ENCODE measurements at places on chromosomes 5 and 9. TPM values are rescaled to one million over a fixed set of nuclear protein-coding genes. Genes with fewer than 3 reads are reported as not detected.

DNA sequence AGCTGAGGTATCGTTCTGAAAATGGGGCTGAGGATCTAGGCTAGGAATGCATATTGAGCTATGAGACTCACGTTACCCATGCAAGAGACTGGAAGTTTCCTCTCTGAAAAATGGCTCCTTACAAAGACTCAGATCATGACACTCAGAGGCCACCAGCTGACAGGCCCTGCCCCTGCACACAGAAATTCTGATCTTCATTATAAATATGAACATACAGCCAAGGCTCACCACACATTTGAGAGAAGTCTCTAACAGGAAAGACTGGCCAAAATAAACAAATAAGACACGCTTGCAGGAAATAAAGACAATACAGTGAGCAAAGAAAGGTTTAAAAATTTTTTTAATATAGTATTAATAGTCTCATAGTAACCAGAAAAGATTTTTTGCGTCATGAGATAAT lies 365.9 kb downstream of the NFIB start:
- H3K27me3 ChIP-seq: no peaks in the 10 kb centered on the region
- no peak overlapping the region for H3K27ac ChIP-seq
- H3K36me3 ChIP-seq: no peaks in the 10 kb centered on the region
- no peak overlapping the region for H3K4me3 ChIP-seq

- H3K4me1 ChIP-seq: peaks cover 6% of the 10 kb centered on the region
- H3K36me3 ChIP-seq: peaks cover 10% of the 10 kb centered on the region
- no peak overlapping the region for H3K4me3 ChIP-seq
- no peaks in the 10 kb centered on the region for H3K27me3 ChIP-seq
Observed at GRCh38 chr5:1507014-1507375, 16.8 kb downstream of the LPCAT1 start.

- H3K36me3 ChIP-seq: no peaks in the 10 kb centered on the region
- H3K27ac ChIP-seq: no peak overlapping the region
- H3K27me3 ChIP-seq: no peaks in the 10 kb centered on the region
- DNase-seq: no peak
- H3K4me1 ChIP-seq: no peaks in the 10 kb centered on the region
- H3K4me3 ChIP-seq: no peak overlapping the region
Observed at GRCh38 chr9:130498298-130498917, 53.6 kb downstream of the ASS1 start.

- H3K27ac ChIP-seq: no peak overlapping the region
- H3K27me3 ChIP-seq: peaks cover 7% of the 10 kb centered on the region
- H3K36me3 ChIP-seq: no peaks in the 10 kb centered on the region
- no peak overlapping the region for H3K4me3 ChIP-seq
Observed at GRCh38 chr5:58446024-58446423, 13.9 kb downstream of the PLK2 start.

- H3K27ac ChIP-seq: no peak overlapping the region
- no peaks in the 10 kb centered on the region for H3K27me3 ChIP-seq
- DNase-seq: no peak
- H3K4me1 ChIP-seq: no peaks in the 10 kb centered on the region
Observed at GRCh38 chr5:12780536-12780935, 876.3 kb upstream of the CTNND2 start.

GRCh38 chr5:80117446-80117845 lies 82.3 kb downstream of the THBS4 start:
- no peak for DNase-seq
- no peaks in the 10 kb centered on the region for H3K27me3 ChIP-seq
- peaks cover 19% of the 10 kb centered on the region for H3K4me1 ChIP-seq
- H3K36me3 ChIP-seq: peaks cover 51% of the 10 kb centered on the region
- H3K4me3 ChIP-seq: no peak overlapping the region

- H3K27ac ChIP-seq: no peak overlapping the region
- H3K27me3 ChIP-seq: no peaks in the 10 kb centered on the region
- H3K4me1 ChIP-seq: peaks cover 8% of the 10 kb centered on the region
- peaks cover 29% of the 10 kb centered on the region for H3K36me3 ChIP-seq
Observed at GRCh38 chr9:124306098-124306735, 48.5 kb downstream of the NEK6 start.

- DNase-seq: no peak
- H3K36me3 ChIP-seq: no peaks in the 10 kb centered on the region
- H3K27me3 ChIP-seq: no peaks in the 10 kb centered on the region
- no peak overlapping the region for H3K4me3 ChIP-seq
- H3K27ac ChIP-seq: no peak overlapping the region
- no peaks in the 10 kb centered on the region for H3K4me1 ChIP-seq
Observed at GRCh38 chr5:28448791-28449190, 1410.4 kb upstream of the CDH9 start.

GRCh38 chr5:3307982-3308621 lies 287.5 kb upstream of the IRX1 start:
- H3K27ac ChIP-seq: no peak overlapping the region
- H3K36me3 ChIP-seq: no peaks in the 10 kb centered on the region
- DNase-seq: no peak
- H3K4me1 ChIP-seq: no peaks in the 10 kb centered on the region

PCDHA6 gene
- total RNA-seq: not detected

DOCK2 gene
- 246 TPM for total RNA-seq

GABRB2 gene
- not detected for total RNA-seq

CDHR2 gene
- total RNA-seq: 0.64 TPM

OTP gene
- total RNA-seq: not detected

GIN1 gene
- total RNA-seq: 8.8 TPM

SLC6A19 gene
- total RNA-seq: not detected

TMEM8B gene
- 3.4 TPM for total RNA-seq

CYFIP2 gene
- total RNA-seq: 182 TPM

LRRC70 gene
- total RNA-seq: 1.1 TPM

CDC25C gene
- 9.0 TPM for total RNA-seq

ARAP3 gene
- 10.5 TPM for total RNA-seq

OTULINL gene
- 17.0 TPM for total RNA-seq

RLN1 gene
- 0.87 TPM for total RNA-seq
